ENCODE measurements at places on chromosomes 3 and 15.

GRCh38 chr3:126907557-126907956 lies 75.4 kb upstream of the PLXNA1 start:
- DNase-seq: no peak

DNA sequence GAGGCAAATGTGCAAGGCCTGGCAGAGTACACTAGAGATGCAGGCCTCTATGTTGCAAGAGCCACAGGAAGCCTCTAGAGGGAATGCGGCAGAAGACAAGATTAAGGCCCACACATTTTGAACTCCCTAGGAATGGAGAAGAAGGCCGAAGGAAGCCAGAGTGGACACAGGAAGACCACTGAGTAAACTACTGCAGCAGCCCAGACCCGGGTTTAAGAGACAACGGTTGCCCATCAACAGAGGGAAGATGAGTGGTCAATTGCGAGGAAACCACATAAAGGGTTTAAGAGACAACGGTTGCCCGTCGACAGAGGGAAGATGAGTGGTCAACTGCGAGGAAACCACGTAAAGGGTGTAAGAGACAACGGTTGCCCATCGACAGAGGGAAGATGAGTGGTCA lies 14.6 kb downstream of the CHSY1 start:
- no peak for DNase-seq

DNA sequence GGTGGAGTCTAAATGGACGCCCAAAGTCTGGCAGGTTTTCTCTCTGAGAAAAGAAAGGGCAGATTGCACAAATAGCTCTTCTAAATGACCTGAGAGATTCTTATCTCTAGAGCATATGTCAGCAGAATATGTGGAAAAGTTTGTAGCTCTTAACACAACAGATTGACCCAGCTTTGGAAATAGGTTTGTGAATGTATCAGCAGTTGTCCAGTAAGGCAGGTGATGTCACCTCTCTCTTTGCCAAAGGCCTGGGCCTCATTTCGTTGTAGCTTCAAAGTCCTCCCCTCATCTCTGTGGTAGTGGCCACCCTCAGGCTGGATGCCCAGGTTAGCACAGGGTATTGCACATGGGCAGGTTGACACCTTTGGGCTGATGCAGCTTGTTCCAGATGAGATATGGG lies 36.0 kb downstream of the PDIA5 start:
- no peak for DNase-seq

DNA sequence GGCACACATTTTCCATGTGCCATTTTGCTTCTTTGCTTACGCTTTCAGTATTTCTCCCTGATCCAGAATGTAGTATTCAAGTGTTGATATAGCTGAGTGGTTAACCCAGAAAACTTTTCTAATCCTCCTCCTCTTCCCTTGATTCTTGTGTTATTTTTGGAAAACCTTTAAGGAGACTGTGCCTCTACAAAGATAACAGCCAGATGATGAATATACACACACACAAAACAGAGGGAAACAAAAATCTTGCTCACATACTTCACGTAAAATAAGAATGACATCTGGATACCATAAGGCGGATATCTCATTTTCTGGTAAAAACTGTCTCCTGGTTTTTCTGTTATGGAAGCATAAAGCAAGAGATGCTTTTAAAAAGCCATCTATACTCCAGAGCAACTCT lies 295.8 kb upstream of the THBS1 start:
- no peak for DNase-seq

DNA sequence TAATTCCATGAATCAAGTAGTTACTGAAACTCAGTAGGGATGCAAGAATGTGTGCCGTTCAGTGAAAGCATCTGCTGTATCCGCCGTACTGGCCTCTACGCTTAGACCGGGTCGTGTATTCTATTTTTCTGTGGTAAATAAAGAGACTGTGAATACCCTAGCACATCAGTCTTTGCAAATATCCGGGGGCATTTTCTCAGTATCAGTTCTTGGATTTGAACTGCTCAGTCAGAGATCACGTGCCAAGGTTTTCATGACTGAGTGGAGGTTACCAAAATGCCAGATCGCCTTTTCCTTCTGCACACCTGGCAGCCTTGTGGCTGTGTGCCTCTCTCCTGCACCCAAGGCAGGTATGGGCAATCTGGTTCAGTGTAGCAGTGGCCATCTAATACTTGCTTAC lies 377.0 kb downstream of the OCA2 start:
- no peak for DNase-seq

DNA sequence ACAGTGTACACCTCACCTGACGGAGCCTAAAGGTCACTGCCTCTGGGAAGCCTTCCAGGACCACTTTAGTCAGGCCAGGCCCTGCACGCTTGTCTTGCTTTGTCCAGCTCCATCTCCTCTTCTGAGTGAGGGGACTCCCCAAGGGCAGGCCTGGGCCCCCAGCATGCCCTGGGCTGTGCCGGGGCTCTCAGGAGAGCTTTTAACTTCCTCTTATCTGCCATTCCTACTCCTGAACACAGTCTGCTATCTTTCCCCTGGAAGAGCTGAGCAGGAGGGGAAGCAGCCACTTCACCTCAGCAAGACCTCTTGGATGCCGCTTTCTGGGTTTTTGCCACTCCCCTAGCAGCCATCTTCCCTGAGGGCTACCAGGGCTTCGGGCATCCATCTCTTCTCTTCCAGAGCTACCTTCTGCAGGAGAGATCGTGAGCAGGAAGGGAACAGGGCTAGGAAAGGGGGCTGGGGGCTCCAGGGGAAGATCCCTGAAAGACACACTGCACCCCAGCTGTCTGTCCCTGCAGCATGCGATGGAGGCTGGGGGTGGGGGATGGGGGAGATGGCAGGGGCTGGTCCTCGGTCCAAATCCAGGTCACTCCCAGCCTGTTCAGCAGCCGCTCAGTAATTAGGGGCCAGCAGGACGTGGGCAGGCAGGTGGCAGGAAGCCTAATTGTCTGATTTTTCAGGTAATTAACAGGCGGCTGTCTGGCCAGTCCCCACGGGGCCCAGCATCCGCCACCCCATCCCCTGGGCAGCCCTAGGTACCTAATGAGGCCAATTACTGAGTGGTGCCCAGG lies 19.9 kb upstream of the RPL29 start:
- no peak for DNase-seq

DNA sequence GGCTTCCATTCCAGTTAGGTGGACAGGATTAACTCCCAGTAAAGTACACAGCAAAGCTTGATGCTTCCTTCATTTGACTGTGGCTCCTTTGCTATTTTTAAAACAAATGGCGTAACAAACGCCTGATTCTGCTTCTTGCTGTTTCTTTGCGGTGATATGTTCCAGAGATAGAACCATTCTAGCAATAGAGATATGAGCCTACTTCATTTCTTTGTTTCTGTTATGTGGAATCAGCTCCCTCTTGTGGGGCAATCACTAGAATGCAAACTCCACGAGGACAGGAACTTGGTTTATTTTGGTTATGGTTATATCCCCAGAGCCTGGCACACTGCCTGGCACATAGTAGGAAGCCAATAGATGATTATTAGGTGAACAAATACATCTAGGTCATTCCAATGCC lies 122.6 kb upstream of the SLC6A11 start:
- DNase-seq: no peak

DNA sequence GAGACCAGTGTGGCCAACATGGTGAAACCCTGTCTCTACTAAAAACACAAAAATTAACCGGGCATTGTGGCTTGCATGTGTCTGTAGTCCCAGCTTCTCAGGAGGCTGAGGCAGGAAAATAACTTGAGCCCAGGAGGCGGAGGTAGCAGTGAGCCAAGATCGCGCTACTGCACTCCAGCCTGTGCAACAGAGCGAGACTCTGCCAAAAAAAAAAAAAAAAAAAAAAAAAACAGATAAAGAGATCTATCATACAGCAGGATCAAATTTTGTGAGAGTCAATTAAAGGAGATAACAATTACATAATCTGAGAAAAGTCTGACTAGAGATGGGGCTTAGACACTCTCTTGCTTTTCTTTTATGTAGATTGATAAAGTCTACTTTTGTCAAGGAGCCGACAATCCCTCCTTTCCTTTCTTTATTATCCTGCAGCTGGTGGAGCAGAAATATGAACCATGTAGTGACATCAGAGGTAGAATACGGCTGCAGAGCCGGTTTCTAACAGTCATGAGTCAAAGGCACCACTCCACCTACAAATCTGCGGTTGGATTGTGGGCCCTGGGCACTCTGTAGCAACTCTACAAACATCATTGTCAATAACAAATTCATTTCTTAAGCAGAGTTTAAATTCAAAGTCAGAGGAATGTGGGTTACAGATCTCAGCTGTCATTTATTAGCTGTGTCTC lies 9.0 kb downstream of the C2CD4A start:
- DNase-seq: no peak

DNA sequence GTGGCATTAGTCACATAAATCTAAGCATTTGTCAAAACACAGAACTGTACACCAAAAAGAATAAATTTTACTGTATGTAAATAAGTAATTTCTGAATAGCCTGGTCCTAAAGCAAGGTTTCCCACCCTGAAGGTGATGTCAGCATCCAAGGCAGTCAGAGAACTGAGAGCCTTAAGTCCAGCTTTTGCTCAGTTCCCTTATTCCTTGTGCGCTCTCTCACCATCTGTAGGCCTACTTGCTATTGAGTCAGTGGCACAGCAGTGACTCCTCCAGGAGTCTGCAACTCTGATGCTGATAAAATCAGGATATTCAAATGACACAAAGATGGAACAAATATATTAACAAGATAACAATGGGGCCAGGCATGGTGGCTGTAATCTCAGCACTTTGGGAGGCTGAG lies 22.3 kb downstream of the VPS39 start:
- DNase-seq: no peak

DNA sequence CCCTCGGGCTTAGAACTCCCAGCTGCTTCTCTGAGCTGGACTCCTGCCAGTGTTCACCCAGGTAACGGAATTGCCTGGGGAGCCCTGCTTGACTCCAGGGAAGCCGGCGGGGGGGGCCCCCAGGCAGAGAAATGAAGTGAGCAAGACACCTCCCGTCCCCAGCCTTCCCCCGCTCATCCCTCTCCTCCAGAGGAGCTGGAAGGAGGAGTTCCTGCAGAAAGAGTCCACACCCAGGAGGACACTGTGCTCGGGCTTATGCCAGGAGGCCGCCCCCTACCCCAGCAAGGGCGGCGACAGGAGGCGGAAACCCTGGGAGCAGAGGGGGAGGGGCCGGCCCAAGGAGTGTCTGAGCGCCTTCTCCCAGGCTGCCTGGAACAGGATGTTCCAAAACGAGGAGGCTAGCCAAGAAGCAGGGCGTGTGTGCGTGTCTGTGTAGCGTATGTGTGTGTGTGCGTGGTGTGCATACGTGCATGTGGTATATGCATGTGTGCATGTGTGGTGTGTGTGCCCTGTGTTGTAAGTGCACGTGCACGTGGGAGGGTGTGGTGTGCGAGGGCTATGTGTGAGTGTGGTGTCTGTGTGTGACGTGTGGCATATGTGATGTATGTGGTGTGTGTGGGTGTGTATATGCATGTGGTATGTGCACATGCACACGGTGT lies 511.3 kb downstream of the SHQ1 start:
- DNase-seq: no peak

DNA sequence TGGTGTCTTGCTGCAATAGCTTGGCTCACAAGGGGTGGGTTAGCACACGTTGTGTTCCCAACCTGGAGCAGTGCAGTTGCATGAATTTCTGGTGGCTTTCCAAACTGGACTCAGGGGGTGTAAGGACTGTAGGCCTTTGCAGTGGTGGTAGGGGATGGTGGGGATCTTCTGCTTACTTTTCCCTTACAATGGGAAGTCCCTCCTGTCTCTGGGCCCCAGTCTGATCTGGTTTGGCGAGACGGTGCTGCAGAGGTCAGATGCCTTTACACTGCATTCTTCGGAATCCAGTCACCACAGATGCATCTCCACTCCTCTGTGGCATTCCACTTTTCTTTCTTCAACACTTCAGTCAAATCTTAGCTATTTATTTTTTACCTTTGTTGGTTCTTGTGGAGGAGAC lies 132.1 kb downstream of the DOCK3 start:
- DNase-seq: no peak

DNA sequence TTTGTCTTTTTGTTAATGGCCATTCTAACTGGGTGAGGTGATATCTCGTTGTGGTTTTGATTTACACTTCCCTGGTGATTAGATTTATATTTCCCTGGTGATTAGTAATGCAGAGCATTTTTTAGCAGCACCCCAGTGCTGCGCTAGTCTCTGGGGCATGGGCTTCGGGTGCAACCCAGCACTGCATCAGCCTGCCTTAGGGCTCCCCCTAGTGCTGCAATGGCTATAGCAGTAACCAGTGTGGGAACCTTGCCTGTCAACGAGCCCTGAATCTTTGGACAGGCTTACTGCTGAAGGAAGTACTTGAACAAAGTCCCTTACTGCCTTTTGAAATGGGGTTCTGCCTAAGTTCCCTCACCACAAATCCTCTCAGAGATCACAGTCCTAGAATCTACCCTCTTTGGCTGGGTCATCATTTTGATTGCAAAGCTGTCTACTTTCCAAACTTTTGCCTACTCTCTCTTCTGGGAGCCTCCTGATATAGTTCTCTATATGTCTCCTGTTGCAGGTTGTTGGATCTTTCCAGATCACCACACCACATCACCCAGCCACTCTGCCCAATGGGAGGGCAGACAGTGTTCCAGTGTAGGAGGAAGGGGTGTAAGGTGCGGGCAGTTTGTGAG lies 79.2 kb upstream of the CCNL1 start:
- DNase-seq: peak; percentile 29

DNA sequence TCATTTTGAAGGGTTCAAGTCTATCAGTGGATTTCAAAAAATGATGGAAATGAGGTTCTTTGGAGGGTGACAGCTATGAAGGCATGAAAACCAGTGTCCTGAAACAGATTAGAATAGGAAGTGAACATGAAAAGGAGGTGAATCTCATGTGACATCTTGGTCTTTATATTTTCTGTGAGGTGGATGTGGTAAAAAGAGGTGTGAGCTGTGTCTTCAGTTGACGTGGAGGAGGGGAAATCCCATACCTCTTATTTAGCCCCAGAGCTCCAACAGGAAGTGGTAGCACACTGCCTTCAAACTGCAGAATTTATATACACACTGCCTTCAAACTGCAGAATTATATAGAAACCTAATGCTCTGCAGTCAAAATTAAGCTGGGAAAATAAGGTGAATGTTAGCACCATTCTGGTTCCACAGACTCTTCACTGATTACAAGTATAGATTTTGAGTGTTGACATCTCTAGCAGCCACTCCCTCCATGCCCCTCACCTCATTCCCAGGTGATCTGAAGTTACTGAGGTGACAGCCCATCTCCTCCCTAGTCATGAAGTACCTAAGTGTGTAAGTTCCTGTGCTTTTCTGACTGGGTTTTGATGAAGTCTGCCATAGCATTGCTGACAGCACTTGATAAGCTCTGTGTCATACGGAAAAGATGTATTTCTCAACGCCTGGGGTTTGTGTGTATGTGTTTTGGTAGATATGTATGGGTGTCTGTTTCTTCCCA lies 2.7 kb downstream of the RAB8B start:
- DNase-seq: no peak

GRCh38 chr3:359672-360071 lies 163.1 kb downstream of the CHL1 start:
- DNase-seq: no peak

Data from MG63 (cell line).